ENCODE measurements at places on chromosomes 1 and 21.
A peak's percentile ranks its signal among the peaks of the same experiment; 100 is the strongest.

DNA sequence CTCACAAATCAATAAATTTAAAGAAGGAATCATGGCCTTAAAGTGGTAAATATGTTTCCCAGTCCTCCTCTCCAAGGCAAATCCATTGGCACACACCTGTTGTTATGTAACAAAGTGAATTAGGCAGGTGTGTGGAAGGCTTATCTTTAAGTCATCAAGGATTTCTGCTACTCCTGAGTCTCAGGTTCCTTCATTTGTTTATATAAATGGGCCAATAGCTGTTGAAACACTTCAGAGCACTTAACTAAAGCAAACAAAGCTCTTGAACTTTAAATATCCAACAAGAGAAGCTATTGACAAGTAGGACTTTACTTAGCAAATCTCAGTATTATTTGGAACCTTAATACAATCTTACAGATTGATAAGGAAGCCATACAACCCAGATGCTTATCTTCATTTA lies 99.3 kb upstream of the ESRRG start:
- no peak for DNase-seq

DNA sequence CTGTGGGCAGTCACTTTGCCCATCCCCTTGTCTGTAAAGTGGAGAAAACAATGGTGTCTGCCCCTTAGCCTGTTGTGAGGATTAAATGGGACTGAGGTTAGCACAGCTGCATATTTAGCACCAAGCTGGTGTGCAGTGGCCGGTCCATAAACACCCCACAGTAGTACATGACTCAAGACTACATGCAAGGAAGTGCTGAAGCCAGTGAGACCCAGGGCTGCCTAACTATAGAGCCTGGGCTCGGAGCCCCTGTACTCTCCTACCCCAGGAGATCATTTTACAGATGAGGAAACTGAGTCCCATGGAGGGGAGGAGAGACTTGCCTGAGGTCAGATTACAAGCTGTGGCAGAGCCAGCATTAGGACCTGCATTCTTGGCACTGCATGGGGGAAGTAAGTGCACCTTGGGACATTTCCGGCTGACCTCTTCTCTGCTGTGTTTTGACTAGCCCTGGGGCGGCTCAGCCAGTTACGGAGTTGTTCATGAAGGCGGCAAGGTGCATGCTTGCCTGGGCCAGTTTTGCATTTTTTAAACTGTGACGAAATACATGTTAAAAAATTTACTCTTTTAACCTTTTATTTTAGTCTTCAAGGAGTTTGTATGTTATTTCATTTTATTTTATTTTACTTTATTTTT lies 3.2 kb downstream of the SERINC2 start:
- no peak for DNase-seq

DNA sequence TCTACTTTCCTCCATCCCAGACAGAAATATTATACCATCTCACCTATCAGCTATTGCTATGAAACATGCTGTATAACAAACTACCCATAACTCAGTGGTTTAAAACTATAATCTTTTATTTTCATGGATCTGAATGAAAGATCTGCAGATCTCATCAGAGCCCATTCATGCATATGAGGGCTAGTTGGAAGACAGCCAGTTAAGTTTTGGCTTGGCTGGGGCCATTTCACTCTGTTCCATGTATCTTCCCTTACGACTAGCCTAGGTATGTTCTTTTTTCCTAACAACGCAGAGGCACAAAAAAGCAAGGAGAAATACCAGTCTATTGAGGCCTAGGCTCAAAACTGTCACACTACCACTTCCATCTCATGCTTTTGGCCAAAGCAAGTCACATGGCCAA lies 28.1 kb upstream of the RGS1 start:
- no peak for DNase-seq

- no peak for DNase-seq
Measured at GRCh38 chr1:238752327-238752726, 634.0 kb upstream of the CHRM3 start.

- peak; percentile 82 for DNase-seq
Measured at GRCh38 chr1:165828669-165829329, 1.4 kb downstream of the UCK2 start.

GRCh38 chr1:228236744-228237143 lies 28.9 kb downstream of the OBSCN start:
- DNase-seq, result peak; percentile 52

DNA sequence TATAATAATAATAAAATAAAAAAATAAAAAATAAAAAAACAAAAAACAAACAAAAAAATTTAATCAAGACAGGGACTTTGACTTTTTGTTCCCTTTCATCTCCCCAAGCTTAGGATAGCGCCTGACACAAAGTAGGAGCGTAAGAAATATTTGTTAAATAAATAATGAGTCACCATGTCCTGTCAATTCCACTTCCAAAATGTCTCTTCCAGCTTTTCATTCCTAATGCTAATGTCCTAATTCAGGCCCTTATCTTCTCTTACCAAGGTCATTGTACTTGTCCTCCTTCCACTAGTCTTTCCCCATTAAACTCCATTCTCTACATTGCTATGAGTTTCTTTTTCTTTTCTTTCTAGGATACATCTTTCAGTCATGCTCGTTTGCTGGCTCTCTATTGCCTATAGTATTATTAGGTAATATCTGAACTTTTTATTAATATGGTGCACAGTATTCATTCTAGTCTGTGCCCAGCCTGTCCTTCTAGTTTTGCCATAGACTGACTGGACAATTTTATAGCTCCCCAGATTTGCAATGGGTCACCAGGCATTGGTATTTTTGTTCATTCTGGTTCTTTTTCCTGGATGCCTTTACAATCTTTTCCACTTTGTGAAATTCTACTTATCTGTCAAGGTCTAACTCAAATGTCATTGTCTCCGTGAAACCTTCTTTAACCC lies 11.4 kb downstream of the NEXN start:
- no peak for DNase-seq
